Lower leg skin (tissue), 4 donors: ENCODE measurements at places on chromosomes 2 and 18. TPM values are rescaled to one million over a fixed set of nuclear protein-coding genes. Genes with fewer than 3 reads are reported as not detected.

GRCh38 chr2:40127890-40128557 lies 323.9 kb downstream of the SLC8A1 start:
- no peak for DNase-seq

DNA sequence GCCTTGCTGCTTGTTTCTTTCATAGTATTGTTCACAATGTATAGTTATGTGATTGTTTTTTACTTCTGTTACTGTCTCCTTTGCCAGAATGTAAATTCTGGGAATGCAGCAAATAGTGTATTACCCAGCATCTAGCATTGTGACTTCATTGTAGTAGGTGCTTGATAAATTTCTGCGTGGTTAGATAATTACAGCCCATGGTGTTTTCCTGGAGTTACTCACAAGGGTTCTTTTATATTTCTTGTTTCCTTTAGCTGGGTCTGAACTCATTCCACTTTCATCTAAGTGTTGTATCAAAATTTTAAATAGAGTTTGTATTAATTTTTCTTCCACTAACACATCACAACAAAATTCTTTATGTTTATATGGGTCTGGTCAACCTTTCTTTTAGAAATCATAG lies 132.6 kb downstream of the MAP4K4 start:
- DNase-seq: no peak

DNA sequence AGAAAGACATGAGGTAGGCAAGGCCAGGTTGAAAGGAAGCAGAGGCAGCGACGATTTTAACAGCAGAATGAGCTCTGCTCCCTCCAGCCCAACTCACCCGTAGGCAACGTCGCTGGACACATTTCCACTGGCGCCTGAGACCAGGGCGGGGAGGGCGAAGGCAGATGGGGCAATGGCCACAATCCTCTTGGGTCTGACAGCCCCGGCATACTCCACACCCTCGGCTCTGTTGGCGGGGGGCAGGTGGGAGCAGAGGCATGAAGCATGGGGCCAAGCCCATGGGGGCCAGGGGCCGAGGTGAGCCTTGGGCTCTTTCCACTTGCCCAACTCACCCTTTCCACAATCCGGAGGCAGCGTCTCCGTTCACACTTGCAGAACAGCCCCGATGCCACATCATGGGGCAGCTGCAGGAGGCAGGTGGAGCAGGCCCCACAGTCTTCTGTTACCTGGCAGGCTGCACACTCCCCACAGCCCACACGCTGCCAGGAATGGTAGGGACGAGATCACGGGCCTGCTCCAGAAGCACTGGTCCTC lies 5.8 kb downstream of the MBD1 start:
- DNase-seq: no peak

OLA1 gene
- total RNA-seq: 73.5 TPM

DNA sequence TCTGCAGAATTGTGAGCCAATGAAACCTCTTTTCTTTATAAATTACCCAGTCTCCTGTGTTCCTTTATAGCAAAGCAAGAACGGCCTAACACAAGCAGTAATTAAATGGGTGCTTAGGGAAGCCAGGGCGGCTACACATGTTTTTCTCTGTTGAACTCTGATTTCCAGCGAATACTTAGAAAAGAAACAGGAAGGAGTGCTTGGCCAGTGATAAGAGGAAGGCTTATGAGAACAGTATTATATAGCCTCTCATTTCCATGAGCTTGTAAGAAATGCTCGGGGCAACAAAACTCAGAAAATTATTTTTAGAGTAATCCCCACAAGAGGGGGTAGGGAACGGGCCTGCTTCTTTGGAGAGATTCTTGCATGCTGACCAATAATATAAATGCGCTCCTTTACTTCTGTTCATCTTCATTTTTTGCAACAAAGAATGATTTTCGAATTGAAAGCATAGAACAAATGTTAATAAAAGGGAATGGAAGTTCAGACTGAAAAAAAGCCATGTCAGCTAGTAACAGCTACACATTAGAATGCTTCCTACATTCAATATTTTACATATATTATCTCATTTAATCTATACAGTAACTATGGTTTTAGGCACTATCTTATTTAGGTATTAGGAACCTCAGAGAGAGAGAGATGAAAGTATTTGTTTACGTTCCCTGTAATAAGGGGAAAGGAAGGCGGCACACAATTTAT lies 49.7 kb upstream of the CCDC85A start:
- no peak for DNase-seq

DNA sequence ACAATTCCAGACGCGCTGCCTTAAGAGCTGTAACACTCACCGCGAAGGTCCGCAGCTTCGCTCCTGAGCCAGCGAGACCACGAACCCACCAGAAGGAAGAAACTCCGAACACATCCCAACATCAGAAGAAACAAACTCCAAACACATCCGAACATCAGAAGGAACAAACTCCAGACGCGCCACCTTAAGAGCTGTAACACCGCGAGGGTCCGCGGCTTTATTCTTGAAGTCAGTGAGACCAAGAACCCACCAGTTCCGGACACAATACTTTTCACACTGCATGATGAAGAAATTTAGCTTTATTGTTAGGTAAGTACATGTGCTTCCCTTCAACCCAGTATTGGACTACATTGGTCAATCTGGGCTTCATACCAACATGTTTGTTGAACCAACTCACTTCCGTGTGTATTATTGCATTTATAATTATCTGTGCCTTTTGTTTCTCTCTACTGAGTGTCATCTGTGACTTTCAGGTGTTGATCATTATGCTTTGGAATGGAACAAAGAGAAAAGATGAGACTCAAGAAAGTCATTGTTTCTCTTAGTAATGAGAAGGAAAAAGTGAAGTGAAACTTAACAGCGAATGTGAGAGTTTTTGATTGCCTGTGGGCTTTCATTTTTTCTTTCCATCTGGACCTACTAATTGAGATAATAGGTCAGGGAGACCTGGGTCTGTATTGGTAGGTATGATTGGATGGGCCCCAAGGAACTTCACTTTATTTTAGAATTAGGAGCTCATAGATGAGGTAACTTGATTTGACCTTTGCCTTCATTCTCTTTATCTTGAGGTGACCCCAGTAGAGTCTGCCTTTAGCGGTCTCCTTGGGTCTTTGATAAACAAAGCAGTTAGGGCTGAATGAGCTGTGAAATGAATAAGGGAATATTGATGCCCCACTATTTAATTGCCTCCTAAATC lies 76.1 kb upstream of the CAVIN2 start:
- no peak for DNase-seq

GRCh38 chr18:44786688-44787087 lies 106.0 kb downstream of the SETBP1 start:
- DNase-seq: no peak

CLEC4F gene
- 0.64 TPM for total RNA-seq

- DNase-seq: no peak
Measured at GRCh38 chr2:238487652-238488346, 61.1 kb downstream of the ASB1 start.

SLC9A2 gene
- 2.2 TPM for total RNA-seq

DNA sequence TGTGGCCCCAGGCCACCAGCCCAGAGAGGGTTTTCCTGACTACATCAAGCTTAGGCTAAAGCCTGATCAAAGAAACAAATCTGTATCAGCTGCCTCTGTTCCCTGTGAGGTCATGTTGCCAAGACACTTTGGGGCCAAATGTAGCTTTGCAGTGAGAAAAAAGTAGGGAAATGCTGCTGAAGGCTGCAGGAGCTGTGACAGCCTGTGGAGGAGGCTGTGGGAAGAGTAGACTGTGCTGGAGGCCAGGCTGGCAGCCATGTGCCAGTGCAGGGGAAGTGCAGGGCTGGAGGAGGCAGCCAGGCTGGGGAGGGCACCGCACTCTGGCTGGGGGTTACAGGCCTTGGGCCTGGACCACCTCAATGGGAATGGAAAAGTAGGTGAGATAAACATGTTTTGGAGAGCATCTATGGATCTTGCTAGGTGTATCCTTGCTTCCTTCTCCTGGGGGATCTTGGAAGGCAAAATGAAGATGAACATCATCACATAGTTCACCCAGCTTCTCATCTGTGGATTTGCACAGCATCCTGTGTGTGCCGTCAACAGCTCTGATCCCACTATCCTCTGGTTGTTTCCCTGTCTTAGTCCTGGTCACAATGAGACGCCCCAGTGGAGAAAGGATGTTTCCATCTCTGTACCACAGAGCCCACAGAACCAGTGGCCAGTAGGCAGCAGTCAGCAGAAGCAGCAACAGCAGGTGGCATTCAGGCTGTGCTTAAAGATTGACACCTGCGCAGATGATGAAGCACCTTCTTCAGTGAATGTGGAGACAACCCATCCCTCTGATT lies 103.8 kb upstream of the COPS8 start:
- DNase-seq: no peak

GRCh38 chr18:51089691-51090090 lies 59.7 kb downstream of the SMAD4 start:
- DNase-seq: no peak

DNA sequence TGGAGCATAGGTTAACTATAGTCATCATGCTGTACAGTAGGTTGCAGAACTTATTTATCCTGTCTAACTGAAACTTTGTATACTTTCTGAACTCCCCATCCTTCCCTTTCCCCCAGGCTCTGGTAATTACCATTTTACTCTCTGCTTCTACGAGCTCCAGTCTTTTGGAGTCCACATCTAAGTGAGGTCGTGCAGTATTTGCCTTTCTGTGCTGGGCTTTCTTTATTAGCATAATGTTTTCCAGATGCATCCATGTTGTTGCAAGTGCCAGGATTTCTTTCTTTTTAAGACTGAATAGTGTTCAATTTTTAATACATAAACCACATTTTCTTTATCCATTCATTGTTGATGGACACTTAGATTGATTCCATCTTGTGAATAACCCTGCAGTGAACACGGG lies 464.1 kb downstream of the TGIF1 start:
- DNase-seq: no peak

DNA sequence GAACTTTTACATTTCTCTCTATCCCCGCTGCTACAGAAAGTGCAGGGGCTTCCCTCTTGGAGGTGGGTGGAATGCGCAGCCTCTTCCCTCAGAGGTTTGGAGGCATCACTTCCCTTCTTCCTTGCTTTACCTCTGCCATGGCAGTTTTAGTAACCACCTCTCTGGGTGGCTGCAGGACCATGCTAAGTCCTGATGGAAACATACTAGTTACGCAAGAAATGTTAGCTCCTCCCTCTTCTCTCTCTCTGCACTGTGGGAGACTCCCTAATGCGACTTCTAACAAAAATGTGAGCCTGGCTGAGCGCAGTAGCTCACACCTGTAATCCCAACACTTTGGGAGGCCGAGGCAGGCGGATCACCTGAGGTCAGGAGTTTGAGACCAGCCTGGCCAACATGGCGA lies 116.8 kb upstream of the RAB6C start:
- no peak for DNase-seq

GRCh38 chr2:202025816-202026215 lies 7.8 kb upstream of the FZD7 start:
- no peak for DNase-seq

- DNase-seq: no peak
Measured at GRCh38 chr18:63553081-63553480, 10.9 kb downstream of the SERPINB12 start.

GRCh38 chr2:8550481-8550880 lies 131.4 kb upstream of the ID2 start:
- DNase-seq: peak; percentile 76

GRCh38 chr2:217709478-217710210 lies 293.2 kb downstream of the TNS1 start:
- no peak for DNase-seq

GRCh38 chr18:13070460-13070859 lies 79.3 kb downstream of the CEP192 start:
- no peak for DNase-seq

GRCh38 chr2:55119711-55120487 lies 69.6 kb upstream of the RTN4 start:
- DNase-seq: peak; percentile 74

DNA sequence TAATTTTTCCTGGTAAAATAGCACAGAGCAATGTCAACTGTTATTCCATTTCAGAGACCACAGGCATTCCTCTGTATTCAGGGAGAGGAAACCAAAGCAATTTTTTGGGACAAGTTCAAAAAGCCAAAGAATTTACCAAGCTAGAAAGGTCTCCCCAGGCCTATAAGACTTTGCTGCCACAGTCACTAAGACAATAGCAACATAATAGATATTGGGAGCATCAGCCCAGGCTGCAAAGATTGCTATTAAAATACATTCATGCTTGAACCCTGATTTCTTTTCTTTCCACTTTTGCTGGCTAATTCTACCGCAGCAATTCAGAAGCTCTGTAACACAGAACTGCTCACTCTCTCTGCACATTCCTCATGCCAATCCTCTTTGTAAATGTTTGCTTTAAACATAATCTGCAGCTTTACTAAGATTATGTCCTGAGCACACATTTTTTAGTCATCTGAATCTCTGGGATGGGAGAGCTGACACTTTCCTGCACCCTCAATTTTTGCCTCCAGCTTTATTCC lies 76.3 kb downstream of the CLHC1 start:
- DNase-seq: no peak

VPS4B gene
- total RNA-seq: 50.0 TPM

CTDP1 gene
- 33.9 TPM for total RNA-seq

GRCh38 chr2:53452957-53453748 lies 314.5 kb upstream of the CHAC2 start:
- no peak for DNase-seq

CNTNAP5 gene
- total RNA-seq: not detected

GRCh38 chr2:100277540-100278207 lies 44.6 kb downstream of the LONRF2 start:
- DNase-seq: no peak

FSHR gene
- total RNA-seq: not detected

- no peak for DNase-seq
Measured at GRCh38 chr18:71221405-71221804, 932.6 kb downstream of the SOCS6 start.

DNA sequence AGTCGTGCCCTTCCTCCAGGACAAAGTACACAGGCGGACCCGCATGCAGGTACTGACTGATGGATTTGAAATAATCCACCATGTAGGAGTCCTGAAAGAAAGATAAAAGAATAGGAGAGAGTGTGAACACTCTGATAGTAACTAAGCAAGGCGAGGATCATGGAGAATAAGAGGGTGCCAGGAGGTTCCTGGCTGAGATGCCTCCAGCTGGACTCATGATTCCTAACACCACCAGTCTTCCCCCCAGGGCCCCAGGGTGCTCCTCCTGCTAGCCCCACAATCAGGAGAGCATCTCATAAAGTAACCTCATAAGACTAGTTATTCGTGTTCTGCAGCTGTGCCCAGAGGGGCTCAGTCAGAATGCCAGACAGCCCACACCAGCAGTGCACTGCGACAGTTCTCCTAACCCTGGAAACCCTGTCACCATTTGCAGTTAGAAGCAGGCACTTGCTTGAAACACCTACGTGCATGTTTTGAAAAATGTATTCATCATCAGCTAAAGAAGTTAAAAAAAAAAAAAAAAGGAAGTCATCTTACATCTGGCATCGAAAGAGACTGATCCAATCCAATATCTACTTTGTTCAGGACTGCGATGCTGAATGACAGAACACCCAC lies 36.7 kb downstream of the RMC1 start:
- DNase-seq: no peak

DNA sequence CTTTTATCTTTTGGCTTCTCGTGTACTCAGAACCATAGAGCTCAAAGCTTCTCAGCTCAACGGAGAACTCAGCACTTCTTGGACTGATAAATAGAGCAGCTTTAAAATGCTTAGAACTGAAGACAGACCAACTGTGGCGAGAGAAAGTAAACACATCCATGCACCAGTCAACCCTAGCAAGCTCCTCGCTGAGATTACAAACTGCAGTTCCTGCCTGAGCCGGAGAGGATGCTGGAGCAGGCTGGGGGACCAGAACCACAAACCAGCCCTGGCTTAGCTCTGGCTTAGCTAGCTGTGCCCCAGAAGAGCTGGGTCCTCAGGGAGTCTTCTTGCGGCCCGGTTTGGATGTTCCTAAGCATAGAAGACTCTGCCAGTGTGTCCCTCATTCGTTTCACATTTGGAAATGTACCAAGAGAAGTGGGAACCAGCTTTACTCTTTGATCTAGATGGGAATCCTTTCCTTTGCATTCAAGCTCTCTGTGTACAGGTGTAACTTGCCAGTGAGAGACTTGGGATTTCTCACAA lies 5.6 kb downstream of the PAX8 start:
- DNase-seq: no peak
